Activated T-helper 1 cell treated with Interleukin-2 at 50 U/mL for 16 hours (primary cell): ENCODE measurements at places on chromosomes 3 and 15.

DNA sequence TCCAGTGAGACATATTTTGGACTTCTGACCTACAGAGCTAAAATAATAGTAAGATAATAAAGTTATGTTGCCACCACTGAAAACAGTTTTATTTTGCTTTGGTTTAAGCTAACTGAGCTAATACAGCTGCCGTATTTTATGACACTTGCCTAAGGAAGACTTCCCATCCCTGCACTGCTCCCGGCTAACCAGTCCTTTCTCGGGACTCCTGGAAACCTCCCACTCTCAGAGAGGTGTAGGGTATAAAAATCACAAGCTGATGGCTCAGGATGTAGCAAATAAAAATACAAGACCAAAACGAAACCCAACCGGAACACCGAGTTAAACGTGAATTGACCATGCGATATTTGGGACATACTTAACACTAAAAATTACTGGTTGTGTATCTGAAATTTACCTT, 448 bp upstream of the KBTBD12 start:
- no peak for DNase-seq

- DNase-seq, result no peak
These were observed 31.0 kb downstream of the SLCO2A1 start for GRCh38 chr3:133998691-133999241.

- no peak for DNase-seq
These were observed 151.2 kb downstream of the OPA1 start for GRCh38 chr3:193744048-193744821.

GRCh38 chr3:106337116-106337515, 468.3 kb upstream of the CBLB start:
- DNase-seq, result no peak

DNA sequence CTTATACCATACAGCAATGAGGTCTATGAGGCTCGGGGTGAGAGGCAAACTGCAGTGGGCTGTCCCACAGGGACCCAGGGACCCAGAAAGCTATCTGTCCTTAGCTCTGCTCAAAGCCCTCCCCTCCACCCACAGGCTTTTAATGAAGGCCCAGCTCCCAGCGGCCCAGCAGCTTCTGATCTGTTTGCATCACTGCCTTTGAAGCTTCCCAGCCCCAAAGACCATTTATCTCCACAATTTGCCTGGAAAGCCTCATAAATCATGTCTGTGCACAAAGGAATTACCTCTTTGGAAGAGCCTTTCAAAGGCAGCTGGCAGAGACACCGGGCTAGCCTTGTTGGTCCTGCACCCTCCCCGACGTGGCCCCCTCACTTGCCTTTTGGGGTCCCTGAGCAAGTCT, 123.9 kb downstream of the RAB11A start:
- DNase-seq, result no peak

- DNase-seq, result no peak
These were observed 47.1 kb upstream of the MAPKBP1 start for GRCh38 chr15:41727143-41727542.

GRCh38 chr3:149771652-149772271, 19.5 kb upstream of the COMMD2 start:
- DNase-seq, result no peak
